ENCODE measurements at places on chromosomes 16 and 17. TPM values are rescaled to one million over a fixed set of nuclear protein-coding genes. Genes with fewer than 3 reads are reported as not detected.
A peak's percentile ranks its signal among the peaks of the same experiment; 100 is the strongest.

DNA sequence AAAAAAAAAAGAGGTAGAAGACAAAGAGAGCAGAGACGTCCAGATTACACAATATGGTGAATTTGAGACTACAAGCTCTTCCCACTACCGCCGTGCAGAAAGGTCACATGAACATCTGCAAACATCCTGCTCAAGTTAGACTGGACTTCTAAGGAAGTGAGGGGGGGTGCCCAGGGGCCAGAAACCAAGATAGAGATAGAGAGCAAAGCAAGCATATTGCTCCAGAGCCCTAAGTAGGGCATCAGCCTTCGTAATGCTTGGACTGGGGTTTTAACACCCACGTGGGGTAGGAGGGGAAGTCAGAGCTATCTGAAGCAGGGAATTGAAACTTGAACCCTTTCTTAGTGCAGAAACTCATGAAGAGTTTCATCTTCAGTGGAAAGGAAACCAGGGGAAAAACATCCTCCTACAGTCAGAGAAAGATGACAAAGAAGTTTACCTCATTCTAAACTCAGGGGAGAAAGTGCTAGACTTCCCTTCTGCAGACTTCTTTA is 8.7 kb downstream of the CLEC19A start:
- peak; percentile 50 for DNase-seq

DNA sequence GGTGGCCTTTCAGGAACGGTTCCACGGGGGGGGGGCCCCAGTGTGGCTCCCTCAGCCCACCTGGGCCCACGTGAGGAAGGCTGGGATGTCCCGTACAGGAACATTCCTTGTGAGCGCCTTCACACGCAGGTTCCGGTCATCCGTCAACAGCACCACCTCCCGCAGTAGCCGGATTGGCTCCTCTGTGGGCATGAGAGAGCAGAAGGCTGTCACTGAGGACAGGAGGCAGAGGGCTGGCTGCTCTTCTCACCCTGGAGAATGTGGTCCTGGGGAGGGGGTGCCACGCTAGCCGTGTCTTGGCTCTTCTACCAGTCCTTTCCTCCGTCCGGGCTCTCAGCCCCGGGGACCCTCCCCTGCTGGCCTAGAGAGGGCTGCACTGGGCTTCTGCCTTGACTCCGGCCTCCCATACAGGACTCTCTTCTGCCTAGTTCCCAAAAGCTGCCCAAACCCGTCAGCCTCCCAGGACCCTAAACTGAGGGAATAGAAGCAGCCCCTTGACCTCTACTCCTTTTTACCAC is 6.6 kb downstream of the HIC1 start:
- no peak for DNase-seq

DNA sequence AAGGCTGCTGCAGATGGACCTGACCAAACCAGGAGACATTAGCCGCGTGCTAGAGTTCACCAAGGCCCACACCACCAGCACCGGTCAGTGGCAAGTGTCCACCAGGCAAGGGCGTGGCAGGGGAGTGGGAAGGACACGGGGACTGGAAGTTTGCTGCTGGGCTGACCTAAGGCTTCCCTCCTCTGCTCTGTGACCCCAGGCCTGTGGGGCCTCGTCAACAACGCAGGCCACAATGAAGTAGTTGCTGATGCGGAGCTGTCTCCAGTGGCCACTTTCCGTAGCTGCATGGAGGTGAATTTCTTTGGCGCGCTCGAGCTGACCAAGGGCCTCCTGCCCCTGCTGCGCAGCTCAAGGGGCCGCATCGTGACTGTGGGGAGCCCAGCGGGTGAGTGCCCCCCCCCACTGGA is 4.8 kb downstream of the HSD11B2 start:
- DNase-seq: peak; percentile 32

GRCh38 chr17:57657211-57657610 is 87.9 kb downstream of the CCDC182 start:
- DNase-seq: no peak

DNA sequence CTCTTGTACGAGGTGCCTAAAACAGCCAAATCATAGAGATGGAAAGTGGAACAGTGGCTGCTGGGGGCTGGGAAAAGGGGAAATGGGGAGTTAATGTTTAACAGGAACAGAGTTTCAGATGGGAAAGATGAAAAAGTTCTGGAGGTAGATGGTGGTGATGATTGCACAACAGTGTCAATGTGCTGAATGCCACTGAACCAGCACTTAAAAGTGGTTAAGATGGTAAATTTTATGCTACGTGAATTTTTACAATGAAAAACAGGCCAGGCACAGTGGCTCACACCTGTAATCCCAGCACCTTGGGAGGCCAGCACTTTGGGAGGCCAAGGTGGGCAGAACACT is 130.4 kb downstream of the C16orf78 start:
- DNase-seq: no peak

- no peak for DNase-seq
These were observed 351.8 kb upstream of the CDH11 start for GRCh38 chr16:65473699-65474098.

DNA sequence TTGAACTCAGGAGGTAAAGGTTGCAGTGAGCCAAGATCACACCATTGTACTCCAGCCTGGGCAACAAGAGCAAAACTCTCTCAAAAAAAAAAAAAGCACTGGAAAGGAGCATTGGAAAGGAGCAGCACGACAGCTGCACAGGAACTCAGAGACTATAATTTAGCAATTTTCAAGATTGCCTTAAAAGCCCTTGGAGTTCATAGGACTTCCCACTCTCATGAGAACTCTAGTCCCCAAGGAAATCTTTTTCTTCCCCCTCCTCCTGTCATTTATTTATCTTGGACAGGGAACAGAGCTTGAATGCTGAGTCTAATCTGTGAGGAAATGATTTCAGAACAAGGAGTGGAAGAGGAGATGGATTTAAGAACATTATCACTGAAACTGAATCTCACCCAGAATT is 69.0 kb downstream of the PLXDC1 start:
- no peak for DNase-seq

- DNase-seq: no peak
These were observed 47.2 kb downstream of the MED13 start for GRCh38 chr17:62017912-62018311.

DNA sequence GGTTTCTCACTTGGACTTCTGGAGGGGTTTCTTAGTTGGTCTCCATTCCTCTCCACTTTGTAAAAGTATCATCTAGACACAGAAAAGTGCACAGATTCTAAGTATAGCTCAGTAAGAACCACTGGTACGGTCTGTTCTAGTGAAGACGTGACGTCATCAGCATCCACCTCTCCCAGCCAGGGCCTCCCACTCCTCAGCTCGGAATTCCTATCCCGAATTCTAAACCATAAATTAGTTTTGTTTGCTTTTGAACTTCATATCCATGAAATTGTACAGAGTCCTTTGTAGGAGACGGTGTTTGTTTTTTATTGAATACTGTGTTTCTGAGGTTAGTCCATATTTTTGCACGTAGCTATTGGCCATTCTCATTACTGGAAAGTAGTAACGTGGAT is 25.5 kb downstream of the FOXK2 start:
- DNase-seq: no peak

DNA sequence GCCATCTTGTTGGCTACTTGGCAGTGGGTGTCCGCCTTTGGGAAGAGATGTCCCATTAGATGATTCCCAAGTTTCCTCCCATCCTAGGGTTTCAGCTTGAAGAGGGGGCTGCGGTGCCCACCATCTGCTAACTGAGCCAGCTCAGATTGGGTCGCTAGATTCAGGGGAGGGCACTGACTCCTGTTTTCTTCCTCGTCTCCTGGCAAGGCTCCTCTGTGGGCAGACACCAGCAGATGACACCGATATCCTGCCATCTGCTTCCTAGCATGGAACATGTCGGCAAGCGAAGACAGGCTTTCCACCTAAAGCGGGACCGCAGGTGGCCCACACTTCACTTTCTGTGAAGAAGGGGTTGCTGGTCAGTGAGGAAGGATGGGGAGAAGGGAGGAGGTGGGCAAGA is 27.3 kb downstream of the C17orf75 start:
- DNase-seq: no peak

DNA sequence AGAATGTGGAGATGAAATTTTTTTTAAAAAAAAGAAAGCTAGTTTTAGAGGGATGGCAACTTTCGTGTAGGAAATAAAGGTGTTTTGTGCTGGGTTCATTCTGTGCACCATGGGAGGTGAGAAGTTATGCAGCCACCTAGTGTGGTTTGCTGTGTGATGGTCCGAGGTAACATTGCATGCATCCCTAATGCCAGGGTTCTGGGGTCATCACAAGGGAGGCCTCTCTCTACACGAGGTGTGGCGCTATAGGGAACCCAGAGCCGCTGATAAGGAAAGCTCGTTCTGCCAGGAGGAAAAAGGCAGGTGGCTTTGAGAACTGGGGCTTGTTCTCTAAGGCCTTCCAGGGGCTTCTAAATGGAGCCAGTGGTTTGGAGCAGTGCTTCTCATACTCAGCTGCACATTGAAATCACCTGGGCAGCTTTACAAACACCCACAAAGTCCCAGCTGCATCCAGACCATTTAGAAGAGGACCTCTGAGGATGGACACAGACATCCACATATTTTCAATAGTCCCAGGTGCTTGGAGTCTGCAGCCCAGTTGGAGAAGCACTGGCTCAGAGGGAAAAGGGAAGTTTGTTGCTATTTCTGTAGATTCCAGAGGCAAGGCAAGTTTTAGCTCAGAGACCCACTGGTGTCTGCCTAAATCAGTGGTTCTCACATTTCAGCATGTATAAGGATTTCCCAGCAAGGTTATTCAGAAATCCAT is 43.5 kb downstream of the VPS35L start:
- DNase-seq: no peak

GRCh38 chr16:57341062-57341440 is 17.5 kb upstream of the CCL22 start:
- DNase-seq: no peak

DNA sequence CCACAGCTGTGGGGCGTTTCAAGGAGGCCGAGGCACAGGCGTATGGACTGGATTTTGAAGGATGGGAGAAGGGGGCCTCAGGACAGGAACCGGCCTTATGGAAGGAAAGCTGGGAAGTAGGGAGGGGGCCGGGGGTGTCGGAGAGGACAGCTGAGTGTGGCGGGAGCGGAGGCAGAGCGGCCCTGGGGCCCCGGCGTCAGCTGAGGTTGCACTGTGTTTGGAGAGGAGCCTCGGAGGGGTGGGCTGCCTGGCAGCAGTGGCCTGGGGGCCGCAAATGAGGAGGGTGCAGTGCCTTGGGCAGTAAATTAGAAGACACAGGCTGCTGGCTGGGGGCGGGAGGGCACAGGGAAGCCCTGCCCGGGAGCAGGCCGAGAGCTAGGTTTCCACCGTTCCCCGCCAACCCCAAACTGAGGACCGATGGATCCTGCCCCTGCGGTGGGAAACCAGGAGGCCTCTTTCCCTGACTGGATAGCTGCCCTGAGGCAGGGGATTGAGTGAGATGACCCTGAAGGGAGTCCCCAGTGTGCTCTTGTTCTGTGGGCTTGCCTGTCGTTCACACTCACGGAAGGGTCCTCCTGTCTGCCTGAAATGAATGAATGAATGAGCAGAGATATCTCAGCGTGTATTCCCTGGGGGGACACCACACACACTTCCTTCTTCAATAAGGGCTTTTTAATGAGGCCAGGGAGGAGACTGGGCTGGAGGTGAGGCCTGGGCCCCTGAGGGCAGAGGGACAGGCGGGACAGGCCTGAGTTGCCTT is 18.4 kb downstream of the FOXJ1 start:
- DNase-seq: no peak

DNA sequence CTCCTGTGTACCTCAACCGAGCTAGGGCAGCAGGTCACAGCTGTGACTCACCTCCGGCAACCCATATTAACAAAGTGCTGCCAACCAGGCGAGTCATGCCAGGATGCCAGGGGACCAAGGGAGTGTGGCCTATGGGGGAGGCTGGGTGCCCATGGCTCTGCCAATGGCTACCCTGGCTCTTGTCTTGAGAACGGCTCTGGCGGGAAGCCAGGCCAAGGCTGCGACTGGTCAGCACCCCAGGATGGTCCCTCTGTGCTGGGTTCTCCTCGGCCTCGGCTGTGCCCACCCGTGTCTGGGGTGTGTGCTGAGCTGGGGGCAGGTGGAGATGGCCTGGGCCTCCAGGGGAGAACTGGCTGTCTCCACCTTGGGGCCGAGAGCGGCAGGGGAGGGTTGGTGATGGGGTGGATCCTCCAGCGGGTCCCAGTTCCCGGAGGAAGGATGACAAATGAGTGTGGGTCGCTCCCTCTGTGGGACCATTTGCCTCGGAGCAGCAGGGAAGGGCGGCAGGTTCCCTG is 75.8 kb downstream of the MRC2 start:
- DNase-seq: no peak

DNA sequence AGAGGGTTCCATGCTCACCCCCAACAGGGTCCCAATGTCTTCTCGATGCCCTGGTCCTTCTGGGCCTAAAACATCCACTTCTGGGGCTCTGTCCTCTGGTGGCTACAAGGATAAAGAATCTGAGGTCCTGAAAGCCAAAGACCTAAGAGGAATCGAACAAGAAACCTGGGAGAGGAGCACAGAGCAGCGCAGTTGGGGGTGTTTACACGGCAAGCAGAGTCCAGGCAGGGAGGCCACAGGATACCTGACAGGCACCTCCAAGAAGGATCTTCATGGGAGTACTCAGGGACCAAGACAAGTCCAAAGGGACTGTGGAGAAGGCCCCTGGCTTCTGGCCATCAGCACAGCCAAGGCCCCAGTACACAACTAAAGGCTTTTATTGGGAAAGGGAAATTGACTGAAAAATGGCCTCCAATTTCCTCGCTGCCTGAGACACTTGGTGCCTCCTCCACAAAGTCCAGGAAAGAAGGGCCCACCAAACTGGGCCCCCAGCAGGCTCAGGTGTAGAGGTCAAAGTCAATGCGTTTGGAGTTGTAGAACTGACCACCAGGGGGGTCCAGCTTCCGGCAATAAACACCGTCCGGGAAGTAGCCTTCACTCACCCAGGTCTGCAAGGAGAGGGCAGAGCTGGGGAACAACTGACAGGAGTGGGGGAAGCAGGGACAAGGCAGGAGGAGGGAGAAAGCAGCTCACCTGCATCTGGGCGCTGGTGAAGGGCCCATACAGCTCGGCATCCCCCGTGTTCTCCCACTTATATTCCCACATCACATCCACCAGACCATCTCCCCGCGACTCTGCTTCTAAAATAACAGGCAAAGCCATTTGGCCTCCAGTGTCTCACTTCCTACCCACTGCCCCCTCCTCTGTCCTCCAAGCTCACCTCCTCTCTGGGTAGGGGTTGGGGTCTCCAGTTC is 2.4 kb downstream of the CD2BP2 start:
- no peak for DNase-seq

DNA sequence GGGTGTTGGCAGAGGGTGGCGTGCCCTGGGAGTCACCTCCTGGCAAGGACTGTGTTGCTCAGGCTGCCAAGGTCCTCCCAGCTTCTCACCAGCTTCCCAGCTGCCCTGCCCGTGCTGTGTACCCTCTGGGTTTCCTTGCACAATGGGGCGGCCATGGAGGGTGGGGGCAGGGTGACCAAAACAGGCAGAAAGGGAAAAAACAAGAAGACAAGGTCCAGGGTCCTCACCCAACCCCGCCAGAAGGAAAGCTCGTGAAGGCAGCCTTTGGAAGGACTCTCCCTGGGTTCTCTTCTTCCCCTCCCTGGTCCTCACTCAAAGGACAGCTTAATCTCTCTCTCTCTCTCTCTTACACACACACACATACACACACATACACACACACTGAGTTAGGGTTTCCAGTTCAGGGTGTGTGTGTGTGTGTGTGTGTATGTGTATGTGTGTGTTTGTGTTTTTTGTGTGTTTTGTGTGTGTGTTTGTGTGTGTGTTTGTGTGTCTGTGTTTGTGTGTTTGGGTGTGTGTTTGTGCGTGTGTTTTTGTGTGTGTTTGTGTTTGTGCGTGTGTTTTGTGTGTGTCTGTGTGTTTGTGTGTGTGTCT is 2.0 kb downstream of the SLC13A5 start:
- DNase-seq: no peak

GRCh38 chr17:20270369-20270768 is 197.0 kb downstream of the LGALS9B start:
- no peak for DNase-seq

The IKZF3 gene
- 3.5 TPM for total RNA-seq

The VMO1 gene
- 2.3 TPM for total RNA-seq

The PMFBP1 gene
- total RNA-seq: 7.2 TPM

The GUCY2D gene
- not detected for total RNA-seq

The SLC35G3 gene
- total RNA-seq: not detected

The CHTF18 gene
- total RNA-seq: 32.4 TPM

The TBC1D3K gene
- not detected for total RNA-seq
